ENCODE measurements at places on chromosomes 16 and 17.

DNA sequence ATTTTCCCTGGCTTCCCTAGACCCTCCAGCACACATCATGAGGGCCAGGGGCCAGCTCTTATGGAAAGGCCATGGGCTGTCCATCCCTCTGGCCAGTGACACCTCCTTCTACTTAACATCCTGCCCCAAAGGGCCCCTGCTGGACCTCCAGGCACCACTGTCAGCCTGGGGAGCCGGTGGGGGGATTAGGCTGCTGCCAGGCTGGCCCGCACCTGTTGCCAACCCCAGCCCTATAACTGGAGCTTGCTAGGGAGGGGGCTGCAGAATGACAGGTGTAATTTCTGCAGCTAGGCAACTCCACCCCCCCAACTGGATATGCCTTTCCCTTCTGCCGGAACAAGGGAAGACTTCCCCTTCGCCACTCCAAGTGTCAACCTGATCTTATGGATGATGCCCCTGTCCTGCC, 12.5 kb downstream of the RARA start:
- no peak for DNase-seq

DNA sequence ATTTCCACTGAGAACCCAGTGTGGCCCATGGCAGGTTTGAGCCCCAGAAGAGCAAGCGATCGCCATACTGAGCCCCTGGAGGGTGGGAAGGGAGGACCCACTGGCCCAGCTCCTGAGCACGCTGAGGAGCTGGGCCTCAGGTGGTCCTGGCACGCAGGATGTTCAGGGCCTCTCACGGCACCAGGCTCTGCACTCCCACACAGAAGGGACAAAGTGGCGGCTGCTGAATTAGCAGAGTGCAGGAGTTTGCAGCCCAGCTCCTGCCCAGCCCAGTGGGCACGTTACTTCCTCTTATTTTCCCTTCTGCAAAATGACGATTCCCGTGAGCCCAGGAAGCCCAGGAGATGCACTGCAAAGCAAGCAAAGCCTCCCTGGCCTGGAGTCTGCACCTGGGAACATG, 42.3 kb upstream of the MTSS2 start:
- no peak for DNase-seq

DNA sequence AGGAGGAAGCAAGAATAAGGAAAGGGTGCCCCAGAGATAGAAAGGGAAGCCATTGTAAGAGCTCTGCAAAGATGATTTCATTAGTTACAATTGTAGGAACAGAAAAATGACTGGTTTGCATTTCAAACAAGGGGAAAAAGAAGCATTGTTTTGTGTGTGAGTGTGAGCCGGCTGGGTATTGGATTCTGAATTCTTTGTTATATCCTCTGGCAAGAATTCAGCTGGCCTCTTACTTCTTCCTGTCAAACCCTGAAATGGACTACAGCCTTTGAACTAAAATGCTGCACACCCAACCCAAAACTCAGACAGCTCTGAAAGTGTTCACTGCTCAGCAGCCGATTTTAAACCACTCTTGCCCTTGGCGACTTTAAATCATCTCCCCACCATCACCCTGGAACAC, 461.3 kb downstream of the PMP22 start:
- no peak for DNase-seq

DNA sequence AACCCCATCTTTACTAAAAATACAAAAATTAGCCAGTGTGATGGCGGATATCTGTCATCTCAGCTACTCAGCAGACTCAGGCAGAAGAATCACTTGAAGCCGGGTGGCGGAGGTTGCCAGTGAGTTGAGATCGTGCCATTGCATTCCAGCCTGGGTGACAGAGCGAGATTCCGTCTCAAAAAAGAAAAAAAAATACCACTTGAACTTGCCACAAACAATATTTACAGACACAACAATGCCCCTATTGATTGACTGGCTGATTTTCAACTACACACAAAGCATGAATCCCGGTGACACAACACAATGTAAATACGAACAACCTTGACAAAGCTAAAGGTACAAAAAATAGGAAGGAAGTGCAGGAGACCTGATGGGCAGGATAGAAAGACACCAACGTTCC, 49.3 kb downstream of the NXN start:
- no peak for DNase-seq

GRCh38 chr17:28702026-28702751, 9.5 kb downstream of the PROCA1 start:
- DNase-seq, result no peak

DNA sequence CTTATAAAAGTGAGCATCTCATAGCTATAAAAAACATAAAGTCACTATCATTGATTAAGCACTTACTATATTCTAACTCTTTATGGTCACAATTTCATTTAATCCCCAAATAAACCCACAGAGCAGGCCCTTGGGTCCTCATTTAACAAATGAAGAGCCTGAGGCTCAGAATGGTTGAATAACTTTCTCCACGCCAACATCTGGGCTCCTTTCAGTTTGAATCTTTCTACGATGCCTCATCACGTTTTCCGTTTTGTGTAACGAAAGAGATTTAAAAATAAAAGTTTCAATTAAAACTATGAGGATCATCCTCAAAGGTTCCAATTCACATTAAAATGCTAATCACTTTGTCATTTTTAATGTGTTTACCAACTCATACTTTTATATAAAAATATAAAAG, 74.2 kb upstream of the ADAMTS18 start:
- no peak for DNase-seq

DNA sequence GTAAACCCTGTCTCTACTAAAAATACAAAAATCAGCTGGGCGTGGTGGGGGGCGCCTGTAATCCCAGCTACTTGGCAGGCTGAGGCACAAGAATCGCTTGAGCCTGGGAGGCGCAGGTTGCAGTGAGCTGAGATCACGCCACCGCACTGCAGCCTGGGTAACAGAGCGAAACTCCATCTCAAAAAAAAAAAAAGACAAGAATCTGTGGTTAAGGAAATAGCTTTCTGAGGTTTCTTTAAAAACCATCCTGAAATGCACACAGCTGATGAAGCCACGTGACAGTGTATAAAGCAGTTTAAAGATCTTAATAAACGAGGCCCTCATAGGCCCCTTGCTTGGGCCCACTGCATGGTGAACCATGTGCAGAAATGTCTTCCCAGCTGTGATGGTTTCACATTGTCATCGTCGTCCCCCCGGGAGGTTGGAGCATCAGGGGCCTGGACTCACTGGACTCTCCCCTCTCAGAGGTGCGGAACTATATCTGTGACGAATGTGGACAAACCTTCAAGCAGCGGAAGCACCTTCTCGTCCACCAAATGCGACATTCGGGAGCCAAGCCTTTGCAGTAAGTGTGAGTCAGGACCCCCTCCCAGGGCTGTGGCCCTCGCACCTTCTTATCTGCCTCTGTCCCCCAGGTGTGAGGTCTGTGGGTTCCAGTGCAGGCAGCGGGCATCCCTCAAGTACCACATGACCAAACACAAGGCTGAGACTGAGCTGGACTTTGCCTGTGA, 16.2 kb downstream of the ZNF276 start:
- DNase-seq, result peak; percentile 41

Data from CD4-positive, alpha-beta T cell treated with Interferon gamma for 1 hour (primary cell).